ENCODE measurements at places on chromosomes 16 and 17.
A peak's percentile ranks its signal among the peaks of the same experiment; 100 is the strongest.

DNA sequence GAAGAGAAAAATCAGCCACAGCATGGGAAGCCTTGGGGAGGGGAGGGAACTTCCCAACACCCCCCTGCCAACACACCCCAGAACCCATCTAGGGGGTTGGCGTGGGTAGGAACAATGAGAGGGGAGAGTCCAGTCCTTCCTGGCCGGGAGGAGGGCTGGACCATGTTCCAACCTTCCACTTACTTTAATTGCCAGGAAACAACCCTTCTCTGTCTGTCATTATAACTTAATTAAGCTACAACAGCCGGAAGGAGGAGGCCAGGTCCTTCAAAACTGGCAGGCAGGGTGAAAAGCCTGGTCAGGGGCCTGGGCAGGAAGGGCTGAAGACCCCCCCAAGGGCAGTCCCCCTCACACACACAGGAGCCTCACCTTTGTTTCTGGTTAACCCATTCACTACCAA is 447.0 kb downstream of the SOX9 start:
- no peak for DNase-seq

- no peak for DNase-seq
Observed at GRCh38 chr17:3730881-3731429, 7.3 kb downstream of the HASPIN start.

- DNase-seq, result no peak
Observed at GRCh38 chr16:81553080-81553813, 108.6 kb downstream of the CMIP start.

- DNase-seq, result no peak
Observed at GRCh38 chr17:3959295-3959899, 4.8 kb downstream of the ATP2A3 start.

GRCh38 chr17:57697891-57698711 is 47.0 kb downstream of the CCDC182 start:
- no peak for DNase-seq

DNA sequence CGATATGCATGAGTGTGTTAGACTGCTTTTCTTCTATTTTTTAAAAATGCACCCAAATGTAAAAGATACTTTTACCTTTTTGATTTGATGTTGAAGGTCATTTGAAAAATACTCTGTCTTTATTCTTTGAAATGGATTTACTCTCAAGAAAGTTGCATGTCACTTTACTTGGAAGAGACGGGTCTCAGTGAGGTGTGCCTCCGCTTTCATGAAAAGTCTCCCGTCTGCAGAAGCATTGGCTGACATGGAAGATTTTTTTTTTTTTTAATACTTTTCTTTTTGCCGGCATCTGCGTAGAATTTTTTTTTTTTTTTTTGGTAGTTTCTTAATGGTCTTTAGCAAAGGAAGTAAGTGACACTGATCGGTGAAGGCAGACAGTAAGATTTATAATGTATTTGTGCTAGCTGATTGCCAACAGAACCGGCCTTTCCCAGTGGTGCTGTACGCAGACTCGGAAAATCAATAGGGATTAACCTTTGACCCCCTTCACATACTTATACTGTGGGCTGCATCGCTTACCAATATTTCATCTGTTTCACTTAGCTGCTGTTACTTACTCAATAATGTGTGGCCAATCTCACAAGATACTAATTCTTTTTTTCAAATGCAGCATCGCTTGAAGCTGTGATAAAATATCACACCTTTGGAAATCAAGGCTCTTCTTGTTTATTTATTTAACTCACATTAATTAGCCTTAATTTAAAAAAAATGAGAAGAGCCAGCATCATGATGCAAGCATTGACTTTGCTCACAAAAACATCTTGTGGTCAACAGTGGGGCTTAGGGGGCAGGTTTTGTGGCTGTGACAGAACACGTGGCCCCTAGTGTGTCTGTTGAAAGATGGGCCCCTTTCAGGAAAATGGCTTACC is 383.9 kb downstream of the WWOX start:
- DNase-seq, result no peak

DNA sequence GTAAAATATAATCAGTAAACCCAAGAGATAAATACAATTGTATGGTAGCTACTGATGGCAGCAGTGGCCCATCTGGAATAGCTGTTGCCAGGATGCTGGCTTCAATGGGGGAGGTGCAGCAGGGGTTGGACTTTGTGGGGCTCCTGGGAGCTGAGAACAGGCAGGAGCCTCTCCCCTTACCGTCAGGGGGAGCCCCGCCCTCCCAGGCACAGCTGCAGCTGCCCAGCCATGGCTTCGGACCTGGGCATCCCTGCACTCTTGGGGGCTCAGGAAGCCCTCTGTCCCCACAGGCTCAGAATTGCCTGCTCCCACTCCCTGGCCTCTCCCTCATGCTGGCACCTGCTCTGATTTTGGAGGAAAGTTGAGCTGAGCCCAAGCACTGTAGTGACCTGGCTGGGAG is 741.1 kb downstream of the CDH11 start:
- no peak for DNase-seq

- no peak for DNase-seq
Observed at GRCh38 chr16:17512636-17513220, 42.0 kb upstream of the XYLT1 start.

GRCh38 chr17:75152922-75153779 is 1.2 kb downstream of the JPT1 start:
- no peak for DNase-seq

DNA sequence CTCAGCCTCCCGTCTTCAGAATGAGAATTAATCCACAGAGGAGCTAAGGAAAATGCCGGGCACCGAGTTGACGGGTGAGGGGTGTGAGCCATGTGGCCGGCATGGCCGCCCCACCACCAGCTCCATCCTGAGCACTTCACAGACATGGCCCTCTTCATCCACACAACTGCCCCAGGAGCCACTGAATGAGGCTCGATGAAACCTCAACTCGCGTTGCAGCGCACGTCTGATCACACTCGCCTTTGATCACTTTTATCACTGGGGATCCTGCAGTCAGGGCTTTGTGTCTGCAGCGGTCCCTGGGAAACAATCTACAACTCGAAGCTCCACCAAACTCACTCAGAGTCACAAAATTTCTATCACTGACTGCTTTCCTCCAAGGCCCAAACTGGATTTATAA is 46.7 kb upstream of the CDR2 start:
- DNase-seq, result peak; percentile 64

DNA sequence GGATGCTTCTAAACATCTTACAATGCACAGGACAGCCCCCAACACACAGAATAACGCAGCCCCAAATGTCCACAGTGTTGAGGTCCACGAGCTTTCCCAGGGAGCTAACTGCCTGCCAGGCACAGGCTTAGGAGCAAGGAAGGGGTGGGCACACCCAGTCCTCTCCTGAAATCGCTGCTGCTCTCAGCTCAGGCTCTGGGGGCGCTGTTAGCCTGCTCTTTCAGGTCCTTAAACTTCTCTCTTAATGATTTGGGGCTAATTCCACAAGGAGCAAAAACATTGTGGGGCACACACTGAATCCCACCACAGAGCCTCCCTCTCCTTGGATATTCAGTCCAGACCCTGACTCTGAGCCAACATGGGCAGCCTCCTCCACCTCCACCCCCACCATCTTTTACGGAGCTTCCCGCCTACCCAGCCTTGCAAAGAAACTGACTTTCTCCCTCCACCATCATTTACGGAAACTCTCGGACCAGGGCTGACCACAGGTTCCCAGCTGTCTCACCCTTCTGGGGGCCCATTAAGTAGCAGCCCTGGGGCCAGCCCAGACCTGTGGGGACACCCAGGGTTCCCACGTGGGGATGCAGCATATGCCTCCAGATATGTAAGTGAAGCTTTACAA is 1.1 kb downstream of the CD300H start:
- DNase-seq, result no peak

DNA sequence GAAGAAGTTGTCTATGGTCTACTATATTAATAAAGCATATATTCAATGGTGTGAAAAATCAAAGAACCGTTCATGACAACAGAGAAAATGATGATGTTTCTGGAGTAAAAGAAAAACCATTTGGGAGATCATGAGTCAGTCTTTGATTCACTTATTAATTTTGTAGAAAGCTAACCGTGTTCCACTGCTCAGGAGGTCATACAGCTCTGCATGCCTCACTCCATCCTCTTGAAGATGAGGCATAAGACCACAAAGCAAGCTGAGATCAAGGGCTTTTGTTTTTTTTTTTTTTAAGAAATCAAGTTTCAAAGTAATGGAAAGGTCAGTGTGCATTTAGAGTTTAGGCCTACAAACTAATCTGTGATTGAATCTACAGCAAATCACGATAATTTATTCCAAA is 206.4 kb downstream of the CEP112 start:
- DNase-seq, result no peak

DNA sequence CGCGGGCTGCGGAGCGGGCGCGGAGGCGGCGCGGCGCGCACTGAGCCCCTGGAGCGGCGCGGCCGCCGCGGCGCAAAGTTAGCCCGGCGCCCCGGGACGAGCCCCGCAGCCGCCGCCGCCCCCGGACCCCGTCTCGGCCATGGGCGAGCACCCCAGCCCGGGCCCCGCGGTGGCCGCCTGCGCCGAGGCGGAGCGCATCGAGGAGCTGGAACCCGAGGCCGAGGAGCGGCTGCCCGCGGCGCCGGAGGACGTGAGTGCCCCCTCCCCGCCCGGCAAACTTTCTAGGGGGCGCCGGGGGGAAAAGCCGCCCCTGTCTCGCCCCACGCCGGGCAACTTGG is 388 bp downstream of the RHBDL3 start:
- DNase-seq, result no peak

DNA sequence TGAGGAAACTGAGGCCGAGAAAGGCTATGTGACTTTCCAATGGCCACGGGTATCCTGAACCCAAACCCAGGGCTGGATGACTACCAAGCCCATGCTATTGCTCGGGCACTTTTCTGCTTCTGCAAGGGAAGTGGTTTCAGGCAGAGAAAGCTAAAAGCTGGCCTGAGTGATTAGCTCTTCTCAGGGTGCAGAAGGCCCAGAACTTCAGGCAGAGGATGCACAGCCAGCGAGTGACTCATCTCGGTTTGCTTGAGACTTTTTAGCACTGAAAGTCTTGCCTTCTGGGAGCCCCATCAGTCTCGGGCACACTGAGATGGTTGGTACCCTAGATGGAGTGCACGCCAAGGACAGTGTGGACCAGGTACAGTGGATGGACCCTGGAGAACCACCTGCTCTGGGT is 129.5 kb upstream of the SDK2 start:
- DNase-seq, result no peak

- DNase-seq, result no peak
Observed at GRCh38 chr17:4576729-4577322, 7.5 kb upstream of the SMTNL2 start.

- DNase-seq, result peak; percentile 53
Observed at GRCh38 chr16:27978876-27979275, 84.6 kb downstream of the GSG1L start.

- no peak for DNase-seq
Observed at GRCh38 chr16:87602001-87602775, at the start of gene JPH3. Gene JPH3, plus strand, starts transcription at chr16:87602508. Its CDS starts 639 bp downstream, at chr16:87603147.

DNA sequence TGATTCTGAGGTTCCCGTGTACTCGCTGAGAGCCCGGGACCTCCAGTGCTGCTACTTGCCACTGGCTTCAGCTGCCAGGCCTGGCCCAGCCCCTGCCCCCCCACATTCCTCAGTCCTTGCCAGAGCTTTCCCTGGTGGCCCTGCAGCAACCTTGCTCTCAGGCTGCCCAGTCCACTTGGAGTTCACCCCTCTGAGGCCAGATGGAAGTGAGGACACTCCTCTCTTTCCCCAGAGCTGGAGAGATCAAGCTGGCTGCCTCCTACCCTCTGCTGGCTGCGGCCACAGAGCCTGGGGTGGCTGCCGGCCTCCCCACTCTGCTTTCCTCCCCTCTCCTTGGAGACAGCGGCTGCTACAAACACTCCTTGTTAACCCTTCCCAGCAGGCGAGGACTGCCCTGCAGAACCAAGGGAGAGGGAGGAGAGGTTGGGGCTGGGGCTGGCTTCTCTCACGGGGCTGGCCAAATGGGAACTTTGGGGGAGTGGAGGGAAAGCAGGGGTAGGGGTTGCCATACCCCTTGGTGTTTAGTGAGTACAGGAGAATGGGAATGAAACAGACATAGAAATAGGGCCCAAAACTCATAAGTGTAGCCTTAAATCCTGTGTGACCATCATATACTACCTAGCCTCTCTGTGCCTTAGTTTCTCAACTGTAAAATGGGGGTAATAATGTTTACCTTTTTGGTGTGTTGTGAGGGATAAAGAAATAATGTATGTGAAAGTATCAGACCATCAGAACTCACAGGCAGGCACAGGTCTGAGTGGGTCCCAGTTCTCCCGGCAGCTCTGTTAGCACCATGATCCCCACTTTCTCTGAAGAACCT is at the start of gene GAS2L2:
TSS of gene GAS2L2 (minus strand) at position 295 of the 820 bp plus-strand sequence. CDS start 389 bp downstream, outside the sequence.
- DNase-seq, result no peak

GRCh38 chr16:15502041-15502725 is 67.8 kb downstream of the BMERB1 start:
- DNase-seq, result no peak

DNA sequence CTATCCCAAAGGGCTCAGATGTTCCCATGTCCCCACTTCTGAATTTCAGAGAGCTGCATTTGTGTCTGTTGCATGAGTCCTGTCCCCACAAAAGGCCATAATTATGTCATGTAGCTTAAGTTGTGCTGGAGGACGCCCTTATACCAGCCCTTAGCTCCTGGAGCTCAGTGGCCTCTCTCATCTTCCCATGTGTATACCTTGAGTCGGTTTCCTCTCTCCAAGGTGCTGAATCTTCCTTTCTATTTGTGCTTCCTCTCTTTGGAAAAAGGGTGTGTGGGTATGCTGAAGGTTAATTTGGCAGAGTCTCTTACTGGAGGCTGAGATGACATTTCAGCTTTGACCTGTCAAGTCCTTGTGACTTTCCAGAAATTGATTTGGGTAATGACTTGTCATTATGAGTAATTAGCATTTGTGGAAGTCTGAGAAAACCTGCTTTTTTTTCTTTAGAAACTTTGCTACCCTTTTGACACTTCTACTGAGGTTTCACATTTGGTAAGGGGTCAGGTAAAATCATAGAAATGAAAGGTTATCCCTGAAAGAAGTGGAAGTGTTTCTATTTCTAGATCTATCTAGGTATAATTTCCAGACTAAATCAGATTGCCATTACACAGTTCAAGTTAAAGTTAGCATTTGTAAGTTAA is 185.4 kb downstream of the ABCC12 start:
- DNase-seq, result no peak

DNA sequence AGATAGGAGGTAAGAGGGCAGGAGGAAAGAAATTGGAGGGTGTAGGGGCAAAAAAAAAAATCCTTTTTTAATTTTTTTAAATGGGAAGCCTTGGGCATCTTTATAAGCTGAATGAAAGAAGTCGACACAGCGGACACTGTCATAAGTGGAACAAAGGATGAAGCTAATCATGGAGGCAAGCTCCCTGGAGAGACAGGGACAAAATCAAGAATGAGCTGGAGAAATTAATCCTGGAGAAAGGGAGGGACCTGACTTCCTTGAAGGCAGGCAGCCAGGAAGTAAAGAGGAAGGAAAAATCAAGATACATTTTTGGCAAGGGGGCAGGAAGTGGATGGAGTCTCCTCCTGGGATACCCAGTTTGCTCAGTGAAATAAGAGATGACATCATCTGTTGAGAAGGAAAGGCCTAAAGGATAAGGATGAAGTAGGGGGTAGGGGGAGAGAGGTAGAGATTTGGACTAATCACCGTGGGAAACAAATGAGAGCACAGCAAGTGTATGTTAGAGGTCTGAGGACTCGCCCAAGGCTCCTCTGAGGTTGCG is 179.3 kb downstream of the SLC39A11 start:
- no peak for DNase-seq

All from osteocyte (in vitro differentiated cells).